Neuronal stem cell (in vitro differentiated cells): ENCODE measurements at places on chromosomes 5 and 9.

DNA sequence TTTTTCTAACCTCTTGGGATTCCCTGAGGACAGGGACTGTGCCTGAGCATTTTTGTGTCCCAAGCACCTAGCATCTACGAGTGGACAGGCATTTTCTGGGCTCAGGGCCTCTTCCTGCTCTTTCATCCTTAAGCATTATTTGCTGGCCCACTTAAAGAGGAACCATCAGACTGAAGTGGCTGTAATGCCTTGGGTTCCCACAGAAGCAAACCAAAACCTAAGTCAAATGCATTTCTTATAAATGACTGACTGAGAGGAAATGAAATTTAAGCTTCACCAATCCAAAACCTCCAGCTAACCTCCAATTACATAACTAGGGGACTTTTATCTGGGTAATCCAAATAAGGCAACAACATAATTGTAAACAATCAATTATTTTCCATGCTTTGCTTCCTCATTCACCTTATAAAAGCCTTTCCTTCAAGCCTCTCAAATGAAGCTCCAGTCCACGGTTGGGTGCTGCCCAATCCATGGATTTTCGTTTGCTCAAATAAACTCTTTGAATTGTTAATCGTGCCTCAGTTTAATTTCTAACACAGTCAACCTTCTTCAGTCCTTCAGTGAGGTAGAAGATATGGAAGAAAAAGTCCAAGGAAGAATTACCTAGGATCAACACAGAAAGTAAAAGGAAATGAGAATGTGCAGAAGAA lies 25.3 kb upstream of the SLC31A2 start:
- H3K27me3 ChIP-seq = no peaks in the 10 kb centered on the region
- H3K27ac ChIP-seq = no peak overlapping the region

DNA sequence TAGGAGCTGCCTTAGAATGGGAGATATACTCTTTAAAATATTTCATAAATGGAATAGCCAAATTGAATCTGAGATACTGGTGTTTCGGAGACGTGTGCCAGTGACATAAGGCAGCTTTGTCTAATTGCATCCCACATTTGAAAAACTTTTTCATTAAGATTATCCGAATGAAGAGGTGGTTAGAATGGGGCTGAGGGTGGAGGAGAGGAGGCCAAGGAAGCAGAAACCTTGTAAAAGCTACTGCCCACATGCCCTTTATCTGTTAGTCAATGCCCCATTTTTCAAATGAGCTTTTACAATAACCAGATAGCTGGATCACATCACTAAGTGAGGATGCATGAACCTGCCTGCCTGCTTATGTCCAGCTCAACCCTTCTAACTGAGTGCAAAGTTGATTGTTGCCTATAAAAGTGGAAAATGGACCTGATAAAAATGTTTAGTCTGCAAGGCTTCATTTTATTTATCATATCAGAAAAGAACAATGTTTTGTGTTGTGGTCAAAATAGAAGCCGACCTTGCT lies 34.8 kb downstream of the SNX24 start:
- no peaks in the 10 kb centered on the region for H3K36me3 ChIP-seq
- H3K4me1 ChIP-seq = peaks cover 3% of the 10 kb centered on the region
- DNase-seq = no peak
- no peaks in the 10 kb centered on the region for H3K27me3 ChIP-seq
- no peak overlapping the region for H3K27ac ChIP-seq

DNA sequence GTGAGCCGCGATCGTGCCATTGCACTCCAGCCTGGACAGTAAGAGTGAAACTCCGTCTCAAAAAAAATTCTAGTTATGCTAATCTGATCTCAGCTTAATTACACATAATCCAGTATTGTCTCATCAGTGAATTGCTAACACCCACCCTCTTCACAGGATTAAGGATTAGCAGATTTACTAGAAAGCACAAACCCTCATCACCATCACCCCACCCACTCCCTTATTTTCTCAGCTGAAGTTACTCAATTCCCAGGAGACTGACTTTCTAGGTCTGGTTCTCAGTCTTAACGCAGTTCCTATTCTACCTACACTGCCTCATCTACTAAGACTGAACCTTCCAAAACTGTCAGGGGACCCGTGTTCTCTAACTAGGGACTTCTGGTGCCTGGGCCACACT lies 9.0 kb downstream of the TOR1B start:
- DNase-seq = no peak
- H3K36me3 ChIP-seq = peaks cover 91% of the 10 kb centered on the region
- H3K4me3 ChIP-seq = no peak overlapping the region
- H3K27ac ChIP-seq = no peak overlapping the region

DNA sequence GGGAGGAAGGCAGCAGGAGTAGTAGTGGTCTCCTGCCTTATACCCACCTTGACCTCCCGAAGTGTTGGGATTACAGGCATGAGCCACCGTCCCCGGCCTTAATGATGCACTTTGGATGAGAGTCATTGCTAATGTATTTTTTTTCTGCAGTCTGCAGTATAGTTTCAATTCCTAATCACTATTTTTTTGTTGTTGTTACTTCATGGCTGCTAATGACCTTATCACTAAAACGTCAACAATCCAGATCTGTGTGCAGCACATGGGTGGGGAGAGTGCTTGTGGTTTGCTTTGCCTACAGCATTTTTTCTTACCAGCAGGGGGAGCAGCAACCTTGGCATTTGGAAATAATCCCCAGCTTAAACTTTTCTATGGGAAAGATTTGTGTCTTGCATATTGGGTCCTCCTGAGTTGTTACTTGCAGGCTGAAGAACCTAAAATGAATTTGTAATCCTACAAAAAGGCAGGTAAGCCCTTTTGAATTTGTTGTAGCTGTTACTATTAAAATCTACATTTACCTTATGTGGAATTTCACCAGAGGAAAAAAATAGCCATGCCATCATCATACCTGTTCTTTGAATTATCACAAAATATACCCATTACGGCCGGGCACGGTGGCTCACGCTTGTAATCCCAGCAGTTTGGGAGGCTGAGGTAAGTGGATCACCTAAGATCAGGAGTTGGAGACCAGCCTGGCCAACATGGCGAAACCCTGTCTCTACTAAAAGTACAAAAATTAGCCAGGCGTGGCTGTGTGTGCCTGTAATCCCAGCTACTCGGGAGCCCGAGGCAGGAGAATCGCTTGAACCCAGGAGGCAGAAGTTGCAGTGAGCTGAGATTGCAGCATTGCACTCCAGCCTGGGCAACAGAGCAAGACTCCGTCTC lies 6.3 kb upstream of the MED7 start:
- H3K36me3 ChIP-seq = no peaks in the 10 kb centered on the region
- no peak overlapping the region for H3K4me3 ChIP-seq
- no peak overlapping the region for H3K27ac ChIP-seq
- H3K4me1 ChIP-seq = no peaks in the 10 kb centered on the region
- peak; percentile 64 for DNase-seq
- H3K27me3 ChIP-seq = no peaks in the 10 kb centered on the region

GRCh38 chr9:116975126-116975525 lies 288.0 kb downstream of the TRIM32 start:
- no peaks in the 10 kb centered on the region for H3K4me1 ChIP-seq
- no peak overlapping the region for H3K4me3 ChIP-seq
- DNase-seq = no peak

DNA sequence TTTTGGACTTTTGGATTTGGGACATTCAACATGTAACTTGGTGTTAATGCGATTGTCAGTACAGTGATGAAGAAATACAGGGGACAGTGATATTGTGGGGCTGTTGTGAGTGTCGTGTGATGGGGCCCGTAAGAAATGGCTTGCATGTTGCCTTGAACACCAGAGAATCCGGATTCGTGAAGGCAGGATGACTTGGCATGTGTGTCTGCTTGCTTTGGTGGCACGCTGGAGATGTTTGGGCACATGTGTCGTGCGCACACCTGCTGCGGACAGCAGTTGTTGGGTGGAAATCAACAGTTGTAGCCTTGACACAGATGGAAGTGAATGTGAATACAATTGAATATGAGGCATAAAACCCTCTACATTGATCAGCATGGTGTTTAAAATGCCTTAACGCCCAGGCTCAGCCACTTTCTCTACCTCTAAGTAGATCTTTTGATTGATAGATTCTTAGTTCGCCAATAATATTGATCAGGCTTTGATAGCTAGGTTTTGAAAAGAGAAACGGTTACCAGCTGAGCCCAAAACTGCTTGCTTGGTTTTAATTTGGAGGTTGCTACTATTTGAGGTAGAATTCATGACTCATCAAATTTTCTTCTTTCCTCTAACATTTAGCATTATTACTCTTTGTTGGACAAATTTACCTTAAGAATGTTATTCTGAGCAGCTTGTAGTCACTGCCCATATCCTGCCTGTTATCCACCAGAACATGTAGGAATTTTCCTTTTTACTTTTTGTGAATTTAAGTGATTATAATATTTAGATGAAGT lies 94.4 kb downstream of the TRIO start:
- peaks cover 11% of the 10 kb centered on the region for H3K4me1 ChIP-seq
- H3K27me3 ChIP-seq = no peaks in the 10 kb centered on the region
- H3K36me3 ChIP-seq = peaks cover 2% of the 10 kb centered on the region
- DNase-seq = no peak

DNA sequence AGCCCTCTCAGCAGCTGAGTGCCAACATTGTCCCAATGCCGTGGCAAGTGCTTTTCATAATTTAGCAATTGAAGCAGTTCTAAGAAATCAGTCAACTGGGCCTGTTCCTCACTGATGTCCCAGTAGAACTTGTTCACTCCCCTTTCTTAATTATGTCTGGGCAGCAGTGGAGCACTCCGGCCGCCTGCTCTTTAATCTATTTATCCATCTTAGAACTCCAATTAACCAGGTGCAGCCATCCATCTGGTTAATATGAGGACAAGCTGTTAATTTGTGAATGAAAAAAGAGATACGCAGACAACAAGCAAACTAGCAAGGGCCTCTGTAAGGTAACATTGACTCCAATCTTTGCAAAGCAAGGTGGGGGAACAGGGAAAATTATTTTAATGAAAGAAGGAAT lies 39.4 kb downstream of the MAT2B start:
- DNase-seq = no peak
- no peaks in the 10 kb centered on the region for H3K27me3 ChIP-seq
- H3K4me1 ChIP-seq = no peaks in the 10 kb centered on the region
- no peak overlapping the region for H3K4me3 ChIP-seq
- no peak overlapping the region for H3K27ac ChIP-seq

DNA sequence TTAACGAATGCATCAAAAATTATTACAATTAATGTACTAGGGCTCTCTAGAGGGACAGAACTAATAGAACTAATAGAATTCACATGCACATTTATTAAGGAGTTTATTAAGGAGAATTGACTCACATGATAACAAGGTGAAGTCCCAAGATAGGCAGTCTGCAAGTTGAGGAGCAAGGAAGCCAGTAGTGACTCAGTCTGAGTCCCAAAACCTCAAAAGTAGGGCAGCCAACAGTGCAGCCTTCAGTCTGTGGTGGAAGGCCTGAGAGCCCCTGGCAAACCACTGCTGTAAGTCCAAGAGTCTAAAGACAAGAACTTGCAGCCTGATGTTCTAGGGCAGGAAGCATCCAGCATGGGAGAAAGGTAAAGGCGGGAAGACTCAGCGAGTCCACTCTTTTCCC lies 633.8 kb downstream of the SEMA5A start:
- H3K4me3 ChIP-seq = no peak overlapping the region
- no peaks in the 10 kb centered on the region for H3K36me3 ChIP-seq
- H3K27me3 ChIP-seq = peaks cover 3% of the 10 kb centered on the region
- no peak overlapping the region for H3K27ac ChIP-seq
- H3K4me1 ChIP-seq = no peaks in the 10 kb centered on the region

DNA sequence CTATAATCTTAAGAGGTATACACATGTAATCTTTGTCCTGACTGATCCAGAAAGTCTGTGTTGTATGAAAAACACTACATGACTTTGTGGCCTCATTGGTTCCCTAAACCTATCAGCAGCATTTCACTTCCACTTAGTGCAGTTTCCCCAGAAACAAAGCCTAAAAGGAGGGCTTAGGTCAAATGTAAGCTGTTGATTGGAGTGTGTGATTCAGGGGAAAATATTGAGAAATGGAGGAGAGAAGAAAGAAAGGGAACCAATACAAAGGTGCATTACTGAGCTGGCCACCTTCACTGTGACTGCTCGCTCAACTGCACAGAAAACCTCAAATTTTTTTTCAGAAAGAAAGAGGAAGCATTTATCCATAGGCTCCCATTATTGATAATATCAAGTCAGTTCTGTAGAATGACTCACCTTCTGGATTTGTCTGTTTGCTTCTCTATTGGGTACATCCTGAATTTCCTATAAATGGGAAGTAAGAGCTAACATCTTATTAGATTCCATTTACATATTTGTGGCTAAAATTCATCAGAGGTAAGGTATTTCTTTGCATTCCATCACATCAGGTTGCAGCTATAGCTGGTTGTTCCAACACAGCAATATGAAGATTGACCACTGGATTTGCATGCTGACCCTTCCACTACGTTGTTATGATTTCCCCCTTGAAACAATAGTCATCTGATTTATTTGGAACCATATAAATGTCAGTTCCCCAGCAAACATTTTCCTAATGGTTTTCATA lies 10.3 kb upstream of the FST start:
- H3K4me1 ChIP-seq = no peaks in the 10 kb centered on the region
- H3K27me3 ChIP-seq = no peaks in the 10 kb centered on the region
- no peaks in the 10 kb centered on the region for H3K36me3 ChIP-seq
- DNase-seq = no peak
- no peak overlapping the region for H3K27ac ChIP-seq

DNA sequence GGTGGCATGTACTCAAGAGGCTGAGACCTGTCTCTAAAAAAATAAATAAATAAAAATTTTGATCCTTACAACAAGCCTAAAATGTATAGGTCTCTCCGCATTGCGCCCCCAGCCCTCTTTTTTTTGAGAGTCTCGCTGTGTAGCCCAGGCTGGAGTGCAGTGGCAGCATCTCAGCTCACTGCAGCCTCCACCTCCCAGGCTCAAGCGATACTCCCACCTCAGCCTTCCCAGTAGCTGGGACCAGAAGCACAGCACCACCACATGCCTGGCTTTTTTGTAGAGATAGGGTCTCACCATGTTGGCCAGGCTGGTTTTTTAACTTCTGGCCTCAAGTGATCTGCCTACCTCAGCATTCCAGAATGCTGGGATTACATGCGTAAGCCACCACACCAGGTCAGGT lies 2.2 kb upstream of the GARIN3 start:
- no peak for DNase-seq
- H3K27ac ChIP-seq = no peak overlapping the region
- peaks cover 2% of the 10 kb centered on the region for H3K4me1 ChIP-seq
- no peaks in the 10 kb centered on the region for H3K36me3 ChIP-seq
- no peaks in the 10 kb centered on the region for H3K27me3 ChIP-seq
- no peak overlapping the region for H3K4me3 ChIP-seq

DNA sequence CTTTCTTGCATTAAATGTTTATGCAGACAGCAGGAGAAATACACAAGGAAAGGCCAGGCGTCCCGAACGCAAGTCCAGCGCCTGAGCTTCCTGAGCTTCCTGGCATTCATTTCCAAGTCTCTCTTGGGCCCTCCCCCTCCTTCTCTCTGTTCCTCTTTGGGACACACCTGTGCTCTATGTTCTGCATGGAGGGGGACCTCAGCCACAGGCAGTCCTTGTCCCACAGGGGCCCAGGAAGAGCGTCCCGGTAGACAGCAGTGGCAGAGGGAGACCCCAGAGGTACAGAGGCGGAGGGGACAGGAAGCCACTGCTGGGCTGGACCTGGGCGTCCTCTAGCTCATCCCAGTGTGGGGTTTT lies 221.3 kb downstream of the C9orf50 start:
- H3K4me3 ChIP-seq = no peak overlapping the region
- no peak for DNase-seq
- H3K27me3 ChIP-seq = no peaks in the 10 kb centered on the region
- no peaks in the 10 kb centered on the region for H3K36me3 ChIP-seq
- no peak overlapping the region for H3K27ac ChIP-seq
